ENCODE measurements at places on chromosomes 11 and 22.

GRCh38 chr11:102522312-102523188, 8.0 kb downstream of the MMP7 start:
- no peak for DNase-seq

DNA sequence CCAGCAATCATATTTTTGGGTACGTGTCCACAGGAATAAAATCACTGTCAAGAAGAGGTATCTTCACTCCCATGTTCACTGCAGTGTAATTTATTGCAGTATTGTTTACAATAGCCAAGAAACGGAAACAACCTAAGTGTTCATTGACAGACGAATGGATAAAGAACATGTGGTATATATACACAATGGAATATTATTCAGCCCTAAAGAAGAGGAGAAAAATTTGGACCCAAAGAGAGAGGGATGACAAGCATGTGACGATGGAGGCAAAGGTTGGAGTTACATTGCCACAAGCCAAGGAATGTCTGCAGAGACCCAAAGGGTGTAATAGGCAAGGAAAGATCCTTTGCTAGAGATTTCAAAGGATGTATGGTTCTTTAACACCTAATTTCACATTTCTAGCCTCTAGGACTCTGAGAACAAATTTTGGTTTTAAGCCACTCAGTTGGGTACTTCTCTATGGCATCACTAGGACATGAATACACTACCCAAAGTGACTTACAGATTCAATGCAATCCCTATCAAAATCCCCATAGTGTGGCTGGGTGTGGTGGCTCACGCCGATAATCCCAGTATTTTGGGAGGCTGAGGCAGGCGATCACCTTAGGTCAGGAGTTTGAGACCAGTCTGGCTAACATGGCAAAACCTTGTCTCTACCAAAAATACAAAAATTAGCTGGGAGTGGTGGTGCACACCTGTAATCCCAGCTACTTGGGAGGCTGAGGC, 31.1 kb upstream of the TOP3B start:
- no peak for DNase-seq

- no peak for DNase-seq
These were observed 131.5 kb upstream of the MPPED2 start for GRCh38 chr11:30717641-30718040.

DNA sequence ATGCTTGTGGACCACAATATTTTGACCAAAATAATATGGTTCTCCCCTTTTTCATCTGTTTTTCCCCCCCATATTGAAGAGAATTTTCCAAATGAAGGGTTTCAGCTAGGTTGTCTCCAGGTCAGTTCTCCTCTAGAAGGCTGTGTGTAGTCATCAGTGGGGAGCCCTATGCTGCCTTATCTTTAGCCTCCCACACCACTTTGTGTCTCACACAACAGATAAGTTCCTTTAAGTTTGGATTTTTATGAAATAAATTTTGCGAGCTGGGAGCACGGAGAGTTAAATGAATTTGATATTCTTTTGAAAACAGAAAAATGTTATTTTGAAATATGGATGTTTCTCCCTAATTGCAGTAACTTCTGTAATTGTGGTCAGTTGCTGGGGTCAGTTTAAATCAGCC, 28.9 kb downstream of the PAX6 start:
- DNase-seq, result no peak

DNA sequence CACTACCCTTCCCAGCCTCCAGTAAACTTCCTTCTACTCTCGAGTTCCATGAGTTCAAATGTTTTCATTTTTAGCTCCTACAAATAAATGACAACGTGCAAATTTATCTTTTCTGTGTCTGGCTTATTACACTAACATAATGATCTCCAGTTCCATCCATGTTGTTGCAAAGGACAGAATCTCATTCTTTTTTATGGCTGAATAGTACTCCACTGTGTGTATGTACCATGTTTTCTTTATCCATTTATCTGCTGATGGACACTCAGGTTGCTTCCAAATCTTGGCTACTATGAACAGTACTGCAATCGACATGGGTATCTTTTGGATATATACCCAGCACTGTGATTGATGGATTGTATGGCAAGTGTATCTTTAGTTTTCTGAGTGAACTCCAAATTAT, 34.5 kb downstream of the FCHSD2 start:
- DNase-seq, result no peak
